Retina (tissue), 1 donor: ENCODE measurements at places on chromosomes 5 and 9.

DNA sequence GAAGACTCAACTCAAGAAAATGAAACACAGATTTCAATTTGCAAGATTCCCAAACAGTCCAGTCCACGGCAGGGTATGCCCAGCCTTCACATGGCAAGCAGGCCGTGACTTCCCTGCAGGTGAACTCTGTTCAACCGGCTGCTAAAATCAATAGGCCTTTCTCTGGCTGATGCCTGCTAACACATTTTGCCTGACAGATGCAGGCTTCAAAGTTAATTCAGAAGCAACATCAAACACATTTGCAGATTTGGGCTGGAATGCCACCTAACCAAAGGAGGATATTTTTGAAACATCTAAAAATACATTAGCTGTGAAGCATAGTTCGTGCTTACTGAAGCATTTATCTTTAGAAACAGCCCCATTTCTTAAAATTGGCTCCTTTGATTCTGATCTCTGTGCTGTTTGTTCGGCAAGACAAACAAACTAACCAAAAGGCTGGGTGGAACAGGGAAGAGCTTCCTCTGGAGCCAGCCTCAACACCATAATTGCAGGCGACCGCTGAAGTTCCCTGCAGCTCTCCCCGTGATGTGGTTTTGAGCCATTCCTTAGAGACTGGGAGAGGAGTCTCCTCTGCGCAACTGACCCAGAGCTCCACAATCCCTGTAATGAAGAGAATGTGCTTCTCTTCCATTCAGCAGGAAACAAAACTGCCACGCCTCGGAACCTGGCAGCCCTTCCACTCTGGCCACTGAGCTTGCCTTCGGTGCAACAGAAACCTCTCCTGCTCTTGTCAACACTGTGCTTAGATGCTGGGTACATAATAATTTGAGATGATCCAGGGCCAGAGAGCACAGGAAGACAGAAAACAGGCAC is 126.5 kb downstream of the MYO10 start:
- peak; percentile 21 for DNase-seq

- no peak for DNase-seq
Observed at GRCh38 chr5:148687427-148687826, 33.1 kb upstream of the HTR4 start.

GRCh38 chr5:125006011-125006685 is 259.7 kb upstream of the ZNF608 start:
- DNase-seq, result peak; percentile 61

DNA sequence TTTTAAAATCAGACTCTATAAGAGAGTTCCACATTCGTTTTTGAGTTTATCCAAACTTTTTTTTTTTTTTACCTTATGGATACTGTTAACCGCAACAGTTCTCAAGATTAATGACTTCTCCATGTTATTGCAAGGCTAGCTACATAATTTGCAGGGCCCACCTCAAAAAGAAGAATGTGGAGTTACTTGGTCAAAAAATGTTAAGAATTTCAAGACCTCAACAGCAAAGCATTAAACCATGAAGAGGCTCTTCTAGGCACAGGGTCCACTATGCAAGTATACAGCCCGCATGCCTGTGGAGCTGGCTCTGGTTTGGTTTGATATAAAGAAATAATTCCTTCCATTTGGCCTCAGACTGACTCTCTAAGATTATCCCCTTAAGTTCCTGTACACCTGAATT is 133.3 kb upstream of the TLX3 start:
- no peak for DNase-seq

DNA sequence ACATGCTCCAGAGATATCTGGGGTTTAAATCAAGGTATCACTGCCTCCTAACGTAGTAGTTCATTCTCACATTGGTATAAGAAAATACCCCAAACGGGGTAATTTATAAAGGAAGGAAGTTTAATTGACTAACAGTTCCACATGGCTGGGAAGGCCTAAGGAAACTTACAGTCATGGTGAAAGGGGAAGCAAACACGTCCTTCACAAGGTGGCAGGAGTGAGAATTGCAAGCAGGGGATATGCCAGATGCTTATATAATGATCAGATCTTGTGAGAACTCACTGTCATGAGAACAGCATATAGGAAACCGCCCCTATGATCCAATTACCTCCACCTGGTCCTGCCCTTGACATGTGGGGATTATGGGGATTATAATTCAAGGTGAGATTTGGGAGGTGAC is 1280.2 kb upstream of the C9orf72 start:
- no peak for DNase-seq

DNA sequence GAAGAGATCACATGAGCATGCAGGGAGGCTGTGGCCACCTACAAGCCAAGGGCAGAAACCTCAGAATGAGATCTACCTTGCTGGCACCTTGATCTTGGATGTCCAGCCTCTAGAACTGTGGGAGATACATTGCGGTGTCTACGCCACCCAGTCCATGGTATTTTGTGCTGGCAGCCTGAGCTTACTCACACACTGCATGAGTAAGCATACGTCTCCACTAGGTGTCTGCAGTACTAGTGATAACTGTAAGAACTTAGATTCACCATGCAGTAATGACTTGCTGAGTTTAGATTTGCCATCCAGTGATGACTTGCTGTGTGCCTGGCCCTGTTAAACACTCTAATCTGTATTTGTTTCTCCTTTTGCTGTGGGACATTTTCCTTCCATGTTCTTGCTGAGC is 417.7 kb downstream of the GADD45G start:
- DNase-seq, result no peak

DNA sequence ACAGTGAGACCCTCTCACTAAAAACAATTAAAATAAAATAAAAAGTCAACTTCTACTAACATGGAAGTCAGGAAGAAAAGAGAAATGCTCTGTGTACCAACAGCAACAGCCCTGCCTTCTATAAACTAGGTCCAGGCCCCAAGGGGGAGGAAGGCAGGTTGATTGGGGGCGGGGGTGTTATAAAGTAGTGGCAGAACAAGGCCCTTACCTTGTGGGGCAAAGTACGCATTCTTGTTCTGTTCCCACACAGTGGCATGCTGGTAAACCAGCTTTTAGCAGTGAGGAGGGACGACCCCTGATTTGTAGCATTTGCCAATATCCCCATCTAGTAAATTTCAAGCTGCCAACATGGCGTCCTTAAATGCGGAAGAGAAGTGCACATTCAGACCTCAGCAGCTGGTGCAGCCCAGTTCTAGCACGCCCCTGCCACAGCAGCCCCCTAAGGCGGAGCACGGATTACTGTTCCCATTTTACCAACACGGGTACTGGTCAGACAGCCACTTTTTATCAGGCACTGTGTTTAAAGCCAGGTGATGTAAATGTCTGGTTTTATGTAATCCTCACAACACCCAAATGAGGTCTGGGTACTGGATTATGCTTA is 69.5 kb downstream of the GTF3C4 start:
- DNase-seq, result no peak

DNA sequence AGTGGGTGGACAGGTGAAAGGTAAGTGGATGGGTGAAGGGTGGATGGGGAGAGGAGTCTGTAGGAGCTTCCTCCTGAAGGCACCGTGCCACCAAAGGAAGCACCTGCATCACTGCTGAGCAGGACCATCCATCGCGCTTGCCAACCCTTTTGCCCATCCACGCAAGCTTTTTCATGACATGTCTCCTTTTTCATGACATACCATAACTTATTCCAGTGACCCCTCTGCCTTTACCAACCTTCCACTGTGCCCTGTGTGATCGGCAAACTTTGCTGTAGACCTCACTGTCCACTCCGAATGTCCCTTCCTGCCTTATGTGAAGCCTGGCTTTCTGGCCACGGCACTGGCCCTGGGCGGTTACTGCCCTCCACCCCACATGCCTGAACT is 13.4 kb downstream of the FLT4 start:
- no peak for DNase-seq

DNA sequence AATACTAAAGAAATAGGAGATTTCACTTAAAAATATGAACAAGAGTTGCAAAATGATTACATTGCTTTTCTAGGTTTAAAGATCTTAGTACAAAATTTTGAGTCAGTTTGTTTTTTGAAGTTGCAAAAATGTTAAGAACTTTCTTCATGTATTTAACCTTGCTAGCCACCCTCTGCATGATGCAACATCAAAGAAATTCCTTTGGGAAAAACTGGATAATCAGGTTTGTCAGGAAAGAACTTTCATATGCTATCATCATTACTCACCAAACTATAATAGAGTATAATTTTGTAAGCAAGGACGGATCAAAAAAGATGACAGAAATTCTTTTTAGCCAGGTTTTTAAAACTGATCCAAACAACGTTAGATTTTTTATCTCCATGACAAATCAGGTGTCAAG is 116.9 kb upstream of the MRPS30 start:
- no peak for DNase-seq

DNA sequence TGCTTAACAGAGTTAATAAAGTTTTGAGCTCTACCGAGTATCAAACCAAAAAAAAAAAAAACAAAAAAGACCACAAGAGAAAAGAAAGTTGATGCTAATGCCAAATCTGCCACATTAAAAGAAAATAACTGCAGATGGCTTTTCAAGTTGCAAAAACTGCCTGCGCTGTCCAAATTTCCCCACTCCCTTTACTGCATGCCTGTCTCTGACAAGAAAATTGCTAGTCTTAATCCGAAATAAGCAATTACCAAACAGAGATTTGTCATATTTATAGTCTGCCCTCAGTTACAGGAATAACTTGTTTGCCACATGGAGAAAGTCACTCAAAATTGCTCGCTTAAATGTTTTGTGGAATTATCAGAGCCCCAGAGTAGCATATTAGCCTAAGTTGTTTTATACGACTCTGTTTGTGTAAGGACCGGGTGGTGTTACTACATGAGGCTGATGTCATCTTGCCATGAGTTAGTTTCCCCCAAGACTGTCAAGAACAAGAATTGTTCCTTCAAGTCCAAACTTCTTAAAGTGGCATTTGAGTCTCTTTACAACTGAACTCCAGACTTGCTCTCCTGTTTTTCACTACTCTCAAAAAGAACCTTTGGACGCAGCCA is 160.9 kb downstream of the CEP120 start:
- no peak for DNase-seq

GRCh38 chr5:116923344-116923743 is 348.7 kb upstream of the SEMA6A start:
- no peak for DNase-seq

DNA sequence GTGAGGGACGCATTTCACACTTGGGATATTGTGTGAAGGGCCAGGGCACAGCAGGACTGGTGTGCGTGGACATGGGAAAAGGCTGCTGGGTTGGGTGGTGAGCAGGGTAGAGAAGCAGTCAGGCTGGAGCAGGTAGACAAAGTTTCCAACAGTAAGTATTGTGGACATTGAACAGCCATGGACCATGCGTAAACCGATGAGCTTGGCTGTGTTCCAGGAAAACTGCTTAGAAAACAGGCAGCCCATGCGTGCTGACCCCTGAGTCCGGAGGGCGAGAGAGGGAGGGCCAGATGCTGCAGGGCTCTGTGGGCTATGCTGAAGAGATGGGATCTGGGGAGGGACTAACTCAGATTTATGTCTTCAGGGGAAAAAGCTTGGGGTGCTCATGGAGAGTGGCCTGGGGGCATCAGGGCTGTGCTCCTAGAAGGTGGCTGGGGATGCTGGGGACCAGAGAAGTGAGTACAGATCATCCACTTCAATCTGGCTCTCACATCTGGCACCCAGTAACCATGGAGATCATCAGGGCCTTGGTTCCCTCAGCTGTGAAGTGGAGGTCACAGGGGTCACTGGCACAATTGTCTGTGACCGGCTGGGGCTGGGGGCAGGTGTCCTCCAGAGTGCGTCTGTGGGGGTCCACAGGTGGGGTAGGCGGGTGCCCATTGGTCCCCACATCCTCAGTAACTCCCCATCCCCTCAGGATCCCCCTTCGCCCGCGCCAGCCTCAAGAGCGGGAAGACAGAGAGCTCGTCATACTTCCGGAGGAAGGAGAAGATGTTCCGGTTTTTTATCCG is 93.3 kb downstream of the CACNA1B start:
- DNase-seq, result peak; percentile 15

DNA sequence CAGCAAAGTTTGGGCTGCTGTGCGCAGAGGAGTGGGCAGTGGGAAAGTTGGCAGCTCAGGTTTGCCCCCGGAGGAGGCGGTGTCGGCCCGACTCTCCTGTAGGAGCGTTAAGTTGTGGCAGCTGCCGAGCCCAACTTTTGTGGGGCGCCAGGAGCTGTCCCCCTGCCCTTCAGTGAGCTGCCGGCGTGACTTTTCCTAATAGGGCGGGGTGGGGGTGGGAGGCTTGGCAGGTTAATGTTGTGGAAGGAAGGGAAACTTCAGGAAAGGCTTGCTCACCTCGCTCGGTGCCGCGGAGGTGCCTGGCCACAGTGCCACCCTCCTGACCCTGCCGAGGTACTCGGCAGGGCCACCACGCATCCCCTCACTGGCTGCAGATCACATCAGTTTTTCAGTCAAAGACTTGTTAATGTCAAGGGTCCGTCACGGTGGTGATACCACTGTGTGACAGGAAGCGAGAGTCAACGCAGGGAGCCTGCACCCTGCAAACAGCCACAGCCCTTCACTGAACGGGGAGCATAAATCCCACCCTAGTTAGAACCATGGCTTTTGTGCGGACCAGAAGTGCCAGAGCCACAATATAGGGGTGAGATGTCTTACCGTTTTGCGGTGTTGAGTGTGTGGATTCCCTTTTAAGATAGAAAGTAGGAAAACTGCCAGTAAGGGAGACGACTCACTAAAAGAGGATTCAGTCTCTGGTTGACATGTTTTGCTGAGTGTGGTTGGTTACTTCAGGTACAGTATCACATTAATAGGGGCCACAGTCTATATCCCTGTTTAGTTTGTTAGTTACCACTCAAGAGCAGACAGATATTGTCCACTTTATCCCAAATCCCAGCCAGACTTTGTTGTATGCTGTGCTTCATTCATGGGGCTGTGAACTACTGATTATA is 796 bp downstream of the LNPEP start:
- DNase-seq, result peak; percentile 59

- no peak for DNase-seq
Observed at GRCh38 chr5:51201024-51201423, 182.2 kb upstream of the ISL1 start.

DNA sequence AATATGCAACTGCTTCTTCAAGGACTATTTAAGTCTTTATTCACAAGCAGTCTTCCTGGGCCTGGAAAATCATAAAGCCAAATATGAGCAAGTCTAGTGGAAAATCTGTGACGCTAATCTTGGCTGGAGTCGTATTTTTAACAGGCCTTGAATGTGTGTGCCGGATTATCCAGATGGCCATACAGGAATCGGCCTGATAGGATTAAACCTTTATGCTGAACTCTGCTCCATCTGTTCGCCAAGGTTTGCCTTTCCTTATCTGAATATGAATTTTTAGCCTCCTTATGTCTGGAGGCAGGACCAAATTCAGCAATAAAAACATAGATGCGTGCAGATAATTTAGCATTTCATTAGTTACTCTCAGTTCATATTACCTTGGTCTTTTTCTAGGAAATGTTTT is 294.5 kb downstream of the EBF1 start:
- peak; percentile 22 for DNase-seq
